Lower lobe of right lung (tissue), 2 donors: ENCODE measurements at places on chromosomes 13 and 19. TPM values are rescaled to one million over a fixed set of nuclear protein-coding genes. Genes with fewer than 3 reads are reported as not detected.

ZNF729 gene
- not detected for total RNA-seq

GSX1 gene
- total RNA-seq = not detected

DDX49 gene
- 32.2 TPM for total RNA-seq

INSL3 gene
- not detected for total RNA-seq

C19orf73 gene
- total RNA-seq = 1.4 TPM

GRCh38 chr13:80276371-80277289 lies 64.3 kb downstream of the SPRY2 start:
- H3K4me1 ChIP-seq = no peaks in the 10 kb centered on the region
- no peak overlapping the region for H3K27ac ChIP-seq
- DNase-seq = no peak
- H3K36me3 ChIP-seq = no peaks in the 10 kb centered on the region
- no peaks in the 10 kb centered on the region for H3K27me3 ChIP-seq

- peaks cover 12% of the 10 kb centered on the region for H3K27me3 ChIP-seq
- H3K4me3 ChIP-seq = no peak overlapping the region
- H3K4me1 ChIP-seq = no peaks in the 10 kb centered on the region
- no peak overlapping the region for H3K27ac ChIP-seq
These were observed 9.4 kb downstream of the SIRT6 start for GRCh38 chr19:4172861-4173473.

GRCh38 chr13:42076309-42076713 lies 27.9 kb downstream of the DGKH start:
- H3K27me3 ChIP-seq = no peaks in the 10 kb centered on the region
- no peak overlapping the region for H3K27ac ChIP-seq
- H3K4me1 ChIP-seq = no peaks in the 10 kb centered on the region
- no peaks in the 10 kb centered on the region for H3K36me3 ChIP-seq

GRCh38 chr19:14114854-14115253 lies 2.7 kb downstream of the PRKACA start:
- H3K27me3 ChIP-seq = no peaks in the 10 kb centered on the region
- H3K4me3 ChIP-seq = no peak overlapping the region
- no peaks in the 10 kb centered on the region for H3K36me3 ChIP-seq

GRCh38 chr13:93467175-93467574 lies 240.6 kb downstream of the GPC6 start:
- no peak overlapping the region for H3K27ac ChIP-seq
- DNase-seq = no peak
- no peaks in the 10 kb centered on the region for H3K4me1 ChIP-seq
- no peak overlapping the region for H3K4me3 ChIP-seq
- no peaks in the 10 kb centered on the region for H3K36me3 ChIP-seq
- no peaks in the 10 kb centered on the region for H3K27me3 ChIP-seq

DNA sequence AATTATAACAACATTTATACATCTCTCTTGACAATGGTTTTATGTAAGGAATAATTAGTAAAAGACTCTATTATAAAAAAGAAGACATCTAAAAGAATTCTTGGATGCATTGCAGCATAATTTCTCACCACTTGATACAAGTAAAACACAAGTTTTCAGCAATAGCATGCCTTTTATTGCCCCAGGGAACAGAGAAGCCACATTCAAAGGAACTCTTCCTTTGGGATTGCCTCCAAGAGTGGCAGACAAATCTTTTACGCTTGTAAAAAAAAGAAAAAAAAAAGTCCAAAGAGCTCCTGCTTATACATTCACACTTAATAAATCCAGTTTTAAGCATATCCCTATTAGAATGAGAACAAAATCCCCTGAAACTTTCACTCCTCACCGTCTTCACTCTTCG lies 2357.8 kb upstream of the PCDH20 start:
- H3K36me3 ChIP-seq = no peaks in the 10 kb centered on the region
- no peaks in the 10 kb centered on the region for H3K27me3 ChIP-seq
- no peak for DNase-seq

- peaks cover 17% of the 10 kb centered on the region for H3K27me3 ChIP-seq
- peaks cover 51% of the 10 kb centered on the region for H3K36me3 ChIP-seq
- no peak overlapping the region for H3K4me3 ChIP-seq
- DNase-seq = no peak
These were observed 7.2 kb downstream of the WDR18 start for GRCh38 chr19:991174-991931.

GRCh38 chr13:112842343-112842856 lies 126.6 kb upstream of the MCF2L start:
- H3K27me3 ChIP-seq = no peaks in the 10 kb centered on the region
- DNase-seq = no peak
- H3K4me3 ChIP-seq = no peak overlapping the region
- H3K27ac ChIP-seq = peak overlapping the region; percentile 31
- H3K4me1 ChIP-seq = no peaks in the 10 kb centered on the region
- H3K36me3 ChIP-seq = peaks cover 71% of the 10 kb centered on the region

- DNase-seq = no peak
- no peaks in the 10 kb centered on the region for H3K36me3 ChIP-seq
- H3K27ac ChIP-seq = no peak overlapping the region
- no peak overlapping the region for H3K4me3 ChIP-seq
- H3K4me1 ChIP-seq = no peaks in the 10 kb centered on the region
These were observed 413.9 kb downstream of the SLITRK5 start for GRCh38 chr13:88085036-88085435.

DNA sequence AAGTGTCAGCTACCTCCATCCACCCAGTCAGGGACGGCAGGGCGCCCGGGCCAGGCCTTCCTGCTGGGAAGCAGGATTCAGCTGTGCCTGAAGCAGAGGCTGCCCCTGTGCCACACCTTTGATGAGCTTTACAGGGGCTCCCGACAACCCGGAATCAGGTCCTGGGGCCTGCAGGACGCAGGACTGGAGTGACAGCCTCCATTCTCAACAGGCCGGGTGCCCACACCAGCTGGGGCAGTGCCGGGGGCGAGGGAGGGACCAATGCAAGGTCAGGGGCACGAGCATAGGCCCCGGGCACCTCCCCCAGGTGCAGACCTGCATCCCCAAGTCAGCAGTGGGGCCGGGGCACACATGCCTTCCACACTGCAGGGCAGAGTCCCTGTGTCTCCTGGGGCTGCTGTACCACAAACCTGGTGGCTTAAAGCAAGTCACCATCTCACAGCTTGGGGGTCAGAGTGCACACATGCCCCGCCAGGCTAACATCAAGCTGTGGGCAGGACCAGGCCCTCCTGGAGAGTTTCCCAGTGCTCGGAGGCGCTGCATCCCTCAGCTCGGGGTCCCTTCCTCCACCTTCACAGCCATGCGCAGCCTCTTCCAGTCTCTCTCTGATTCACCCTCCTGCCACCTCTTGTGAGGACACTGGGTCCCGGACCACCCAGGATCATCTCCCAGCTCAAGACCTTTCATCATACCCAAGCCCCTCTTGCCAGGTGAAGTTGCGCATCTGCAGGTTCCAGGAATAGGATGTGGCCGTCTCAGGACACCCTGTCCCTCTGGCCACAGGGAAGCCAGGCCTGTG lies 13.4 kb downstream of the UBXN6 start:
- no peak for DNase-seq
- H3K4me3 ChIP-seq = no peak overlapping the region
- no peak overlapping the region for H3K27ac ChIP-seq
- H3K36me3 ChIP-seq = peaks cover 51% of the 10 kb centered on the region
- no peaks in the 10 kb centered on the region for H3K4me1 ChIP-seq

GRCh38 chr13:113414335-113414734 lies 39.0 kb downstream of the ADPRHL1 start:
- H3K27ac ChIP-seq = no peak overlapping the region
- H3K4me3 ChIP-seq = no peak overlapping the region
- H3K36me3 ChIP-seq = no peaks in the 10 kb centered on the region
- no peak for DNase-seq
- no peaks in the 10 kb centered on the region for H3K27me3 ChIP-seq

DNA sequence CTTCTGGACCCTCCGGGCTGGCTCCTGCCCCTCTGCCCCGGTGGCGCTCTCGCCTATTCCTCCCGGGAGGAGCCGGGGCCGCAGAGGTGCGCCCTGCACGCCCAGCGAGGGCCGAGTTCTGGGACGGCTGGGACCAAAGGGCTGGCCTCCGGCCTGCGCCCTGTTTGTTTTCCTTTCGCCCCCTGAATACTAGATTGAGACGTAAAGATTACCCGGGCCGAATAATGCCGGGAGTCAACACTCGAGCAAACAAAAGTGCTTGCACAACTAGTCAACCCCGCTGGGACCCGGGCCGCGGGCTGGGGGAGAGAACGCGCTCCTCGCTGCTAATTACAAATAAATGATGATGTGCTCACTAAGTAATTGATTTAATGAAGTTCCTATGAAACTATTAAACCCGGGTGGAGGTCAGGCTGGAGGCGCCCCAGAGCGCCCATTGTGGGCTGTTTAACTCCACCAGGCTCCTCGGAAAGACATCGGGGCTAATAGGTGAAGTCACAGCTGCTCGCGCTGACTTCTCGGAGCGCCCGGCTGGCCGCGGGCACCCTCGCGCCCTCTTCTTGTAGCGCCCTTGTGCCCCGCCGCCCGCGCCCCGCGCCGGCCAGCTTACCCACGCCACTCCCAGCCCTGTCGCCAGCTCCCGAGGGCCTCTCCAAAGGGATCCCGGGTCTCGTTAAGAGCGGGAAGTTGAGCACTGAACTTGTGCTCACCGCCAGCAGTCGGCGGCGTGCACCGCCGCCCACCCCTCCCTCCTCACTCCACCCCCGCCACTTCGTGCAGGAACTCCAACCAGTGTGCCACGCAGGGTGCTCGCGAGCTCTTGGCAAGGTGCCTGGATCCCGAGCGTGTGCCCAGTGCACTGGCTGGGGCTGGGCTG lies 14.9 kb downstream of the ZIC5 start:
- no peak overlapping the region for H3K27ac ChIP-seq
- DNase-seq = no peak
- peaks cover 34% of the 10 kb centered on the region for H3K4me1 ChIP-seq
- H3K27me3 ChIP-seq = peaks cover 96% of the 10 kb centered on the region

GRCh38 chr13:19159181-19159580 lies 22.4 kb downstream of the TUBA3C start:
- H3K27ac ChIP-seq = no peak overlapping the region
- H3K36me3 ChIP-seq = no peaks in the 10 kb centered on the region
- H3K27me3 ChIP-seq = no peaks in the 10 kb centered on the region
- no peaks in the 10 kb centered on the region for H3K4me1 ChIP-seq
